ENCODE measurements at places on chromosomes 16 and 17.

DNA sequence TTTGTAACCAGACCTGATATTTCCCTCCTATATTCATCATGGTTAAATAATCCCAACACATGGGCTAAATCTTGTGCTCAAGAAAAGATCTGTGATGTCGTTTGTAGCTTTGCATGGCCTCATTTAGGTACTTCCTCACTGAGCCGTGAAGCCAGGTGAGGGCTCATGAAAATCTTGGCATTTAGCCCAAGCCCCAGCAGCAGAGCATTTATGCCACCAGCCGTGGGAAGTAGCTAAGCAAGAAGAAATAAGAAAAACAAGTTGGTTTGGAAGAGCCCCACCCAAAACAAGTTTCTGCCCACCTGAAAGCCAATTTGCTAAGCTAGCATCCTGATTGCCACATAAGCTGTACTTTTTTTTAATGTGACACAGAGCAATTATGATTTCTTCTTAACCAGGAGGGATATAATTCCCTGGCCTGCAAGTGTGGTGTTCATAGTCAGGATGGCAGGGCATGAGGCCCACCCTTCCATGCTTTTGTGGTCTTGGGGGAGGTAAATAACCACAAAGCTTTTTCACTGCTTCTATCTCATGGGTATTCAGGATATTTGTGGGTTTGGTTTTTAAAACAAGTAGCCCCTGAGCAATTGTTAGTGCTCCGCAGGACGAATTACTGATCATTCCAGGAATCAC is 10.5 kb downstream of the TMIGD1 start:
- no peak for DNase-seq

GRCh38 chr16:9870962-9871361 is 311.3 kb downstream of the GRIN2A start:
- DNase-seq = no peak

- DNase-seq = no peak
Measured at GRCh38 chr16:48965386-48965785, 316.3 kb downstream of the CBLN1 start.

DNA sequence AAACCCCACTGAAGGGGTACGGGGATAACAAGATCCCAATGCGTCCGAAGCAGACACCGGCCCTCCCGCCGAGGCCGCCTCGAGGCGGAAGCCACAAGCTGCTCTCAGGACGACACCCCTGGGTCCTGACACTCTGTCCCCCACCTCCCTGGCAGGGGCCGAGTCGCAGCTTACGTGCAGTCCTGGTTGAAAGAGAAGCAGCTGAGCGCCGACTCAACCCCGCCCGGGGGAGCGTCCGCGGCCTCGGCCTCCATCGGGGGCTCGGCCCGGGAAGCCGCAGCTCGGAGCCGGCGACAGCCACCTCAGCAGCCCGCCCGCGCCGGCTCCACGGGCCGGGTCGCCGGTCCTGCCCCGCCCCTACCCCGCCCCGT is at the start of gene WIPI1:
WIPI1 (minus strand) TSS at position 329 of the 371 bp plus-strand sequence; CDS start at position 254, 75 bp downstream.
- DNase-seq = no peak

GRCh38 chr16:88911136-88911945 is 44.9 kb upstream of the PABPN1L start:
- DNase-seq = no peak

DNA sequence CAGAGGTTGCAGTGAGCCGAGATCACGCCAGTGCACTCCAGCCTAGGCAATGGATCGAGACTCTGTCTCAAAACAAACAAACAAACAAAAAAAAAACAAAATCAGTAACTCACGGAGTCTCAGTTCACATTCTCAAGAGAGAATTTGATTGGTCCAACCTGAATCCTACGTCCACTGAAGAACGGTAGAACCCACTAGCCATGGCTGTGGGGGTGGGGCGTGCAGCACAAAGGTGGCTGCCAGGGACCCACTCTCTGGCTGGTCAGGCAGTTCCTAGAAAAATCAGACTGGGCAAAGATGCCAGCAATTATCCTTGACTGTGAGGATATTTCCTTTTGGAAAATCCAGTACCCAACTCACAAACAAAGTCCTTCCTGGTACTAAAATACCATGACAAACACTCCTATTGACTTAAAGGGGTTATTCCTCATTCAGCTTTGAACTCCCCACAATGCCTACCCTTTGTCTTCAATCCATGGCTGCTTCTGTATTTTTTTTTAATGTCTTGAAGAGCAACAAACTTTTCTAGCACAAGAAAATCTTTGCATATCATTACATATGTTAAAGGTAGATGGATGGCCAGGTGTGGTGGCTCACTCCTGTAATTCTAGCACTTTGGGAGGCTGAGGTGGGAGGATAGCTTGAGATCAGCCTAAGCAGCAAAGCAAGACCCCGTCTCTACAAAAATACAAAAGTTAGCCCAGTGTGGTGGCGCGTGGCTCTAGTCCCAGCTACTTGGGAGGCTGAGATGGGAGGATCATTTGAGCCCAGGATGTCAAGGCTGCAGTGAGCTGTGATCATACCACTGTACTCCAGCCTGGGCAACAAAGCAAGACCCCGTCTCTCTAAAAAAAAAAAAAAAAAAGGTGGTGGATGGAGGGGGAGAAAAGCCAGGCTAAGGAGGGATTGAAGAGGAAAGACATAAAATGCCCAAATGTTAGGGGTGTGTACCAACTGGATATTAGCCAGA is 3.8 kb upstream of the POLR3E start:
- no peak for DNase-seq

- DNase-seq = no peak
Measured at GRCh38 chr17:79984045-79984840, 51.4 kb downstream of the TBC1D16 start.

GRCh38 chr17:7191069-7191468 is 11.9 kb upstream of the ASGR1 start:
- DNase-seq = no peak

DNA sequence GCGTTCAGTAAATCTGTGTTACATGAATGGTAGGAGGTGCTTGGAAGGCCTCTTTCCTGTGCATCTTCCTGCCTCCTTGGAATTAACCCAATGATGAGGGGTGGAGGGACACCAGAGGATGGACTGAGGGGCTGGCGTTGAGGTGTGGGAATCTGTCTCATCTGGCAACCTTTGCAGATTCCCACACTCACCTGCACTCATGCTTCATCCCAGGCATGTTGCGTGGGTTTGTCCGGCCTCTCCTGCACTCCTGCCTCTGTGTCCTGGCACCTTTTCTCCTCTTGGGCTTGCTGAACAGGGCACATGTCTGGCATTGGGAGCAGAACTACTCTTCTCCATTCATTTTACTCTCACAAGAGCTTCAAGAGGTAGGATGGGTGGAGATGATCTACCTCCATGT is 3.1 kb upstream of the IGFBP4 start:
- DNase-seq = no peak

- DNase-seq = no peak
Measured at GRCh38 chr17:66430846-66431795, 128.7 kb downstream of the PRKCA start.

DNA sequence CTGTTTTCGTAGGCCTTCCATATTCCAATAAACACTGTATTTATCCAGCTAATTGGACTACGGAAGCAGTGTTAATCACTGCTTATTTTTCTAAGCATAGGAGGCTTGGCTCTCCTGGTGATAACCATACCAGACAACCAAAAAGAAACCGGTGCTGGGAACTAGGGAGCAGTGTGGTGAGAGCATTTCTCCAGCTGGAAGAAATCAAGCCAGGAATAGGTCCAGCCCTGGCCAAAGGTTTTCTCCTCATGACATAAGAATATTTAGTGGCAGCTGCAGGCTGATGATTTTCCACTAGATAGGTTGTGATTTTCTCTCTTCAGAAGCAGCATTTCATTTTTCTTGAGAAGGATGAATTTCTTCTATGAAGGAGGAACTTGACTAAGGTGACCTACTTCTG is 141.5 kb downstream of the TRIM37 start:
- DNase-seq = no peak

DNA sequence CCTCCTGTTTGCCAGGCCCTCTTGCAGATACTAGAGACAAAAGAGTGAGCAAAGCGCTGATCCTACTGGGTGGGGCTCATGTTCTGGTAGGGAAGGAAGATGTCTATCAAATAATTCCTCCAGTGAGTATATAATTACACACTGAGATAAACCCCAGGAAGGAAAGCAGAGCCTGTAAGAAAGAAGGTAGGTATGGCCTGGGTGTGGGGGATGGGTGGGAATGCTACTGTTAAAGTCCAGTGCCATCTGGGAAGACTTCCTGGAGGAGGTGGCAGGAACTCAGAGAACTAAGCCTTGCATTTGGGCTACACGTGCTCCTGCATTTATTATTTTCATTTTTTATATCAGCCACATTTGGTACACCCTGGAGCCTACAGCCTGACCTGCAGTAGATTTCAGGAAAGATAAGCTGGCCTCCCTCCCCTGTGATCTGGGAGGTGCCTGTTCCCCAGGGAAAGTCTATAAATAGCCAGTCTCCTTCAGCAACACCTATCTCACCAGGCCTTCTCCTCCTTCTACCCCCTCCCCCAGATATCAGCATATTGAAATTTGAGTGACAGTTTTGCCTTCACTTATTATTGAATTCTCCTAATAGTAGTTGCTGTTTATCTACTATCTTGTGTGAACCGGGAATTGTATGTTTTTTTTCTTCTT is 11.5 kb downstream of the ATP2C2 start:
- DNase-seq = no peak

GRCh38 chr17:83174362-83175118 is 95.1 kb downstream of the METRNL start:
- DNase-seq = no peak

DNA sequence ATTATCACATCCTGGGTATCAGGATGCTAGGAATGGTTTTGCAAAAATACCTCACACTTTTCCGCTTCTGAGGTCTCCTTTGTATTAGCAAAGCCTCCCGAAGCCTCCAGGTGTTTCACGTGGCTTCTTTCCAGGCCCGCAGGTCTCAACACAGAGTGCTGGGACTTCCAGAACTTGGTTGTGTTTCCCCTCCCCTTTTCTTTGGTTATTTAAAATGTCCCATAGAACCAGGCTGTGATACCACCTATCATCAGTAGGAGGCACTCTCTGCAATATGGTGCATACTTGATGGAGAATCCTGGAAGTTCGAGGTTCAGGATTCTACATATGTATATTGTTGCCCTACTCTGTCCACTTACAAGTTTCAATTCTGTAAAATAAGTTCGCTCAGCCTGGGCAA is 28.8 kb downstream of the ATP2C2 start:
- no peak for DNase-seq

GRCh38 chr16:30620169-30620568 is 10.0 kb upstream of the ZNF689 start:
- no peak for DNase-seq

Data from kidney glomerular epithelial cell (primary cell).